Ammon's horn (tissue), 1 donor: ENCODE measurements at places on chromosomes 3 and 15.
A peak's percentile ranks its signal among the peaks of the same experiment; 100 is the strongest.

- no peak for DNase-seq
These were observed 200.4 kb upstream of the TBC1D5 start for GRCh38 chr3:17942856-17943255.

DNA sequence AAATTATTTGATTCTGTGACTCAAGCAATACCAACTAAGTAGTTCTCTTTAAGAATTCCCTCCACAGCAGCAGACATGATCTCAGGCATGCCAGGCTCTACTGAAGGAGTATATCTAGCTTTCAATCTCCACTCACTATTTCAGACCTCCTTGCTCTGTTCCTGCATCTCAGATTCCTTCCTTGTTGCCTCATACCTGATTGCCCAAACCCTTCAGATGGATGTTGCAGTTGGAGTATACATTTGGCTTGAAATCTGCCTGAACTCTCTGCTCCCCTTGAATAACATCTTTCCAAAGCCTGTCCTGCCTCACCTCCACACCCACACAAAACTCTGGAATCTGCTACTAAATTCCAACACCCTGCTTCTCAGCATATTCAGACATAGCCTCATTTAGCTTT lies 19.8 kb upstream of the TM4SF4 start:
- DNase-seq: no peak

GRCh38 chr3:122183521-122183892 lies at the start of gene CASR:
TSS of gene CASR (plus strand) at chr3:122183668. CDS start at chr3:122254190, 70,522 bp downstream.
- DNase-seq: no peak

DNA sequence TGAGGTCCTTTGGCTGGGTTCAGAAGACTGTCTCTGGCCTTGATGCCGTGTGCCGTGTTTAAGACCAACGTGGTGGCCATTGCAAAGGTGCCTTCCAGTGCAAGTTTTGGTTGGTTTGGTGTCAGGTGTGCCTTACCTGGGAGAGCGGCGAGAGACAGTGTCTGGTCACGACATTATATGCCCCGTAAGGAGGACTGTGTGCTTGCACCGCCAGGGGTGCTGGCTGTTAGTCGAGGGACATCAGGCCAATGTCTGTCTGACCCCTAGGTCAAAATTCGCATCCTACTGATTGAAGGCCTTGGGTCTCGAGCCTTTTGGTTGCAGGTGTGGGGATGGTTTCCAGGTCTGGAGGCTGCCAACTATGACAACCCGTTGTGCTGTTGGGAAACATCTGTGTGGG lies 111.9 kb downstream of the SNRPN start:
- DNase-seq: no peak

DNA sequence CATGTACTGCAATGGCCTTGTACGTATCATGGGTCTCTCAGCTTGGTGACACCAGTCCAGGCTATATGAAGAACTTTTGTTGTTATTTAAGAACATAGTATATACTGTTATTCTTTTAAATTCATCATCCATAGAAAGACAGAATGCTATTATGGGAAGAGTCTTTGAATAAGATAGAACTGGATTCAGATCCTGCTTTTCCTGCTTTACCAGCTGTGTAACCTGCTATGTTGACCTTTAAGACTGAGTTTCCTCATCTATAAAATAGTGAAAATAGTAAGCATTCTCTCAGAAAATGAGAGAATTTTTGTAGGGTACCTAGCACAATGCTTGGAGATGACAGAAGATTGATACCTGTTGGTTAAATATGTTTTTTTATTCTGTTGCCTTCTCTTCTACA lies 204.1 kb upstream of the TBL1XR1 start:
- no peak for DNase-seq

- no peak for DNase-seq
These were observed 753.4 kb downstream of the FHIT start for GRCh38 chr3:60497902-60498301.

- peak; percentile 57 for DNase-seq
These were observed 269.5 kb downstream of the SUCLG2 start for GRCh38 chr3:67384760-67385397.

DNA sequence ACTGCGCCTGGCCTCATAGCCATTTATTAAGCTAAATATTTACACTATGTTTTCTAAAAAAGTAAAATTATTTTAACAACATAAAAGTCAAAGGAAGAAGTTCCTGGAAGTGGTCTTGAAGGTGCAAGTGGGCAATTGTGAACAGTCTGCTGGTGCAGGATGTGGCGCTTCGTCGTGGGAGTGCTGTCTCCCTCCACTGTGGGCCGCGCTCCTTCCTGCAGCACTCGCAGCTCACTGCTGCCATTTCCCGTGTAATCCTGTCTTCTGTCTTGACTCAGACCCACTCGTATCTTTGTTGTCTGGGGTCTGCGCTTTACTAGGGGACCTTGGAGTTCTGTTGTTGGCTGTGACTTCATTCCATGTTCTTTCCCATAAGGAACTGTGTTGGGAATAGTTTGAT lies 56.3 kb downstream of the APBA2 start:
- no peak for DNase-seq

GRCh38 chr3:174376346-174376745 lies 482.8 kb upstream of the NAALADL2 start:
- no peak for DNase-seq

DNA sequence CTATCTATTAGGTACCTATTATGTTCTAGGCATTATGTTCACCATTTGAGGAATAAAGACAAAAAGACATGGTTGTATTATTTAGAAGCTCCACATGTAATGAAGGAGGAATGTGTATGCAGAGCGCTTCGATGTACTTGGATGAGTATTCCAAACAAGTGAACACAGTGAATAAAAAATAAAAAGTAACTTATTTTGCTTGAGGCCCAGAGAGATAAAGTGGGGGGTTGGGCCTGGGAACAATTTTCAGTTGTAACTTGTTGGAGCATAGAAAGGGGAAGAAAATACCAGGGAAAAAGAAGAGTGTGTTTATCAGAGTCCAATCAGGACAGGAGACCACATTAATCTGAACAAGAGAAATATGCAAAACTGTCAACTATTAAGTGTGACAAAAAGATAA lies 445.7 kb upstream of the BCHE start:
- no peak for DNase-seq

- peak; percentile 31 for DNase-seq
These were observed 106.7 kb upstream of the SNRPN start for GRCh38 chr15:24848050-24848449.

GRCh38 chr3:10941972-10942371 lies 50.6 kb upstream of the SLC6A1 start:
- no peak for DNase-seq

DNA sequence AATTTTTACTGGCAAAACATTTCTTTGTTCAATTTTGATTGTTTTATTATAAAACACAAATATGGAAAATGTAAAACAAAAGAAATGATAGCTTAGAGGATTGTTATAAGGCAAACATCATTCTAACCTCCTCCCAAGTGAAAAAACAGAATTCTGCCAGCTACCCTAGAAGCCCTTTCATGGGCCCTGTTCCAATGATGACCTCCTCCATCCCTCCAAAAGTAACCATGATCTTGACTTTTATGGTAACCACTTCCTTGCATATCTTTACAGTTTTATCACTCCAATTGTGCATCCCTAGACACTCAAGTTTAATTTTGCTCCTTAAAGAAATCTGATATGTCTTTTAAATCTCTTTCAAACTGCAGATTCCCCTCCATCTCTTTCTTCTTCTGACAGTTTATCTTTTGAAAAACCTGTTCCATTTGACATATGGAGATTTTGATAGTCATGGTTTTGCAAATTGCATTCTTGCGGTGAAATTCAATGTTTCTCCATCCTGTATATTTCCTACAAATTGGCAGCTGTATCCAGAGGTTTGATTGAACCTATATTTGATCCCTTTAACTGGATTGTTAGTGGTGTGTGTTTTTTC lies 27.0 kb upstream of the TNFAIP8L3 start:
- DNase-seq: no peak

DNA sequence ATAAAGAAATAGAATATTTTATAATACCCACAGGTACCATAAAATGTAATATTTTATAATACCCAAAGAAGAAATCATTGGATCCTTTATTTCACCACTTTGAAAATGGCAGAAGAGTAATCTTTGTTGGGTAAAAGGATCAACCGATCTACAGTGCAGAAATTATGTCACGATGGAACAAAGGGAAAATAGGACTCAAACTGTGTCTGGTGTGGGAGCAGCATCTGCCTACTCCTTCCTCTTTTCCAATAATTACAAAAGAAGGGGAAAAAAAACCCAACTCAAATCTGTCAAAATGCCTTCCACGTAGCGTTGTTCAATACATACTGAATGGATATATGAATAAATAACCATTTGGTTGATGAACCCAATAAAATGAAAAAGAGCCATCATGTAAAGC lies 492.6 kb upstream of the TBL1XR1 start:
- no peak for DNase-seq

GRCh38 chr3:140076552-140076951 lies 141.6 kb downstream of the CLSTN2 start:
- DNase-seq: no peak

DNA sequence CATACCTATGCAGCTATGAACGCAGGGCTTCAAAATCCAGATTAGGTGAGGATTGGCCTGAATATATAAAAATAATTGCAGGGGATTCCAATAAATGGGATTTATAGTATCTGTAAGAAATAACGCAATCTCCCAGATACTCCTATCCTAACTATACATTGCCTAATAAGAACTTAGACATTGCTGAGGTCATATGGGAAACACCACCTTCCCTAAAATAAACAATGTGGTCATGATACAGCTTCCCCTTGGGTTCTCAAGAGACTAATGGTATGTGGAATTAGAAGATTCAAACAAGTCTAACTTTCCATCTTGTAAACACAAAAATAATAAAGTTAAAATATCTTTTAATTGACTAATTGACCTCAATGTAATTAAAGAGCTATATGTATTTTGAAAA lies 28.2 kb downstream of the UBE3A start:
- no peak for DNase-seq

GRCh38 chr3:52468336-52468735 lies 12.9 kb downstream of the NISCH start:
- DNase-seq: no peak

DNA sequence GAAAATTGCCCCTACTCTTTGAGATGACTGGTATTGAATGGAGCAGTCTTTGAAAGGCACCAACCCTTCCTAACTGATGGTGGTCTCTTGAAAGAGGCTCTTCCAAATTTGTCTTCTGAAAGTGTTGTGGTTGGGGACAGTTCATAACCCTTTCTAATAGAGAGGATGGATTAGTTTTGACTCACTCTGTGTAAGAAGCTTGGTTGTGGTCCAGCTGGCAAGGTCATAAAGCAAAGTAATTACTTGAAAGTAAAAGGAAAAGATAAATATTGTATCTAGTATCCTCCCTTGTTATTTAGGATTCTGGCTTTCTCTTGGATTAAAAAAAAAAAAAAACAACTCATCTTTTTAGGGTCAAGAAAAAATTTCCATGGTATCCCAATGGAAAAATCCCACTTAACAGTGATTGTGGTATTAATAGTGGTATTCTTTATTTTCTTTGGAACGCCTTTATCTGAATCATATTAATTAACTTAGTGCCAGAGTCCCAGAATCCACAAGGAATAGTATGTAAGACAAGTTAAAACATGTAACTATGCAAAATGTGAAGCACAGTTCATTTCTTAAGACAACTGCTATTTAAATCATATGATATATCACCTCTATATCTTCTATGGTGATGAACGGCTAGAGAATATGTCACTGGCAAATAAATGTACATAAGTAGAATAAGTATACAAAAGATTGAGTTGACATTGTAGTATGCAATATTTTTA lies 469.3 kb upstream of the CDIN1 start:
- no peak for DNase-seq

- DNase-seq: no peak
These were observed 204.9 kb upstream of the RASGRP1 start for GRCh38 chr15:38769492-38769891.

DNA sequence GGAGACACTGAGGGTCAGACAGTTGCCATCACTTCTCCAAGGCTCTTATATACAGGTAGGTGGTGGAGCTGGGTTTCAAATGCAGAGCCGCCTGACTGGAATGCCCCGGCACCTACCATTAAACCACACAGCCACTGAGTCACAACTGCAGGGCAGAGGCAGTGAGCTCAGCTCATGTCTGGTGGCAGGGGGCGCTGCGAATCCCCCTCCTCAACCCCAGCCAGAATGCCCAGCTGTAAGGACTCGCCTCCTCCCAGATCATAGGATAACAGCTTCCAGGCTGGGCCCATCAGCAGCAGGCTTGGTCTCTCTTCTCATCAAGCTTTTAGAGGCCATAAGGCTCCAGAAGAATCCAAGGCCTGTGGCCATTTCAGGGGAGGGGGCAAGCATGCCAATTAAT lies 26.4 kb downstream of the ADCY5 start:
- no peak for DNase-seq

GRCh38 chr3:113174801-113175485 lies 36.4 kb upstream of the BOC start:
- no peak for DNase-seq

DNA sequence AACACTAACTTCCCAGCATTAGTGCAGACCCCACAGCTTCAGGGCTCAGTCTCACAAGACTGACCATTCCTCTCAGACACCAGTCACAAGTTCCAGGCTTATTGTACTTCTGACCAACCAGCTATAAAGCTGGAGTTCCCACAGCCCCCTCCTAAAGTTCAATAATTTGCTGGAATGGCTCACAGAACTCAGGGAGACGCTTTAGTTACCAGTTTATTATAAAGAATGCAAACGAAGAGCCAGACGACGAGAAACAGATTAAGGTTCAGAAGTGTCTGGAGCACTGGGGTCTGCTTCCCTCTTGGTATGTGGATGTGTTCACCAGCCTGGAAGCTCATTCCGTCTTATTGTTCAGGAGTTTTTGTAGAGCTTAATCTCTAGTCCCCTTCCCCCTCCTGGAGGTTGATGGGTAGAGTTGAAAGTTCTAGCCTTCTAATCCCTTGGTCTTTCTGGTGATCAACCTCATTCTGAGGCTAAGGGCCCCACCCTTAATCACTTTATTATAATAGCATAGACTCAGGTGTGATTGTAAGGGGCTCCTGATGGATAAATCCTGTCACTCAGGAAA lies 4.8 kb upstream of the CSRNP1 start:
- no peak for DNase-seq

GRCh38 chr3:14789640-14790285 lies 29.0 kb upstream of the FGD5 start:
- no peak for DNase-seq

DNA sequence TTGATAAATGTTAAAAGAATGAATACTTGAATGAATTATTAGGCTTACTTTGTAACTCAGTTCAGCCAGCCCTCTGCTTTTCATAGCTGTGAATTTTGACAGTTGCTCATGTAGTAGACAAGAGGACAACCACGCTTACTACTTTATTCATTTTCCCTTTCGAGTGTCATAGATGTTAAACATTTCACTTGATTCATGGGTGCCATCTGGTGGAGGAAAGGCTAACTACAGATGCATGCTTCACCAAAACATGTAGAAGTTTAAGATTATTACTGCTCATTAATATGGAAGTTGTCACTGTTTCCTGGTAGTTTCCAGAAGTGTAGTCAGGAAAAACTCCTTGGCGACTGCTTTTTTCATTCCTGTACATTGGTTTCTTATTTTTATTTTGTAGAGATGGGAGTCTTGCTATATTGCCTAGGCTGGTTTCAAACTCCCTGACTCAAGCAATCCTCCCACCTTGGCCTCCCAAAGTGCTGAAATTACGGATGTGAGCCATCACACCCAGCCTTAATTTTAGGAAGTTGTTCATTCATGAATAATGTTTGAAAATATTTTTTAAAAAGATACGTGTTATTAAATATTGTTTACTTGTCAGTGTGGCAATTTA lies 163.2 kb downstream of the B3GALNT1 start:
- DNase-seq: peak; percentile 85
